ENCODE measurements at places on chromosomes 4 and X. TPM values are rescaled to one million over a fixed set of nuclear protein-coding genes. Genes with fewer than 3 reads are reported as not detected.

GRCh38 chr4:8401665-8402064 lies 38.9 kb downstream of the ACOX3 start:
- DNase-seq = no peak

DNA sequence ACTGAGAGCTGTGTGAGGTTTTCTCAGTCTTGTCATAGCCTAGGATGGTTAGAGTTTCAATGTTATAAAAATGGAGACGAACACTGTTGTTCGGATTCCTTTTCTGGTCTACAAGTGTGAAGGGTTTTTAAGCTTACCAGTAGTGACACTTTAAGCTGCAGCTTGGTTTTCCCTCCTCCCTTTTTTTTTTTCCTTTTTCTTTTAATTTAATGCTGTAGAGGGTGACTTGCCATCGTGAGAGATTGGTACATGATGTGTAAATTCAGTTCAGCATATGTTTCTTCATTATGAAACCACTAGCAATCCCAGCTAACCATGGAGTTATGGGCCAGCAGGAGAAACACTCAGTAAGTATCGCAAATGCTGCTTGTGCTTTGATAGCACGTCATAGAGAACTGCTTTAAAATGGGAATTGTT lies 165.0 kb downstream of the RAPGEF2 start:
- peak; percentile 31 for DNase-seq

The SPANXB1 gene
- polyA plus RNA-seq = not detected

The TECRL gene
- 22.0 TPM for polyA plus RNA-seq

- DNase-seq = peak; percentile 91
These were observed 142.0 kb upstream of the RBPJ start for GRCh38 chr4:26178854-26179253.

- peak; percentile 4 for DNase-seq
These were observed 19.7 kb upstream of the NWD2 start for GRCh38 chr4:37224854-37225253.

The PROM1 gene
- 54.0 TPM for polyA plus RNA-seq

The PPBP gene
- 8.2 TPM for polyA plus RNA-seq

The SSX5 gene
- not detected for polyA plus RNA-seq

The SSX4B gene
- polyA plus RNA-seq = not detected

DNA sequence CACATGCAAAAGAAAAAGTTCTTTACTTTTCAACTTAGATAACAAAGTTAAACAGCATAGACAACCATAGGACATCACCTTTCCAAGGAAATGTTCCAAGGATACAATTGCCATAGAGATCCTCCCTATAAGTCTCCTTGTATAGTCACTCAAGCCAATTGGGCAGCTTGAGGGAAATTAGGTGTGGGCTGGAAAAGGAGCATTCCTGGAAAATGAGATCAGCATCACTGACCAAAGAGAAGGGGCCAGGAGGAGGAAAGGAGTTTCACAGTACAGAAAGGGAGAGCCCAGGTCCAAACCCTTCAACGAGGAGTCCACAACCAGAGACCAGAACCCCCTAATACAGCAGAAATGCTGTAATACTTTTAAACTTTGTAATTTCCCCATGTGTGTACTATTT lies 91.5 kb upstream of the PPARGC1A start:
- peak; percentile 44 for DNase-seq

- no peak for DNase-seq
These were observed 30.4 kb downstream of the ARHGEF6 start for GRCh38 chrX:136750364-136750763.

GRCh38 chrX:16433021-16433420 lies 216.9 kb upstream of the S100G start:
- no peak for DNase-seq

GRCh38 chr4:84417997-84418709 lies 80.9 kb downstream of the NKX6-1 start:
- DNase-seq = no peak

The SSX4 gene
- not detected for polyA plus RNA-seq

DNA sequence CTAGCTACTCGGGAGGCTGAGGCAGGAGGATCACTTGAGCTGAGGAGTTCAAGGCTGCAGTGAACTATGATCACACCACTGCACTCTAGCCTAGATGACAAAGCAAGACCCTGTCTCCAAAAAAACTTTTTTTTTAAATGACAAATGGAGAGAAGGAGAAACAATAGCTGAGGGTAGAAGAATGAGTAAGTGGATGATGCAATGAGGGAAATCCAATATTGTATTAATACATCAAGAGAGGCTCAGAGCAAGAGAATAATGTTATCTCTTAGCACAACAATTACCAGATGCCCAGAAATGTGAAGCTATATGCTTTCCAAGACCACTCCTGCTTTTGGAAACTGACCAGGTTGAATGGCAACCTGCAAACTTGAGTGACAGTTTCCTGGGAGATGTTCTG lies 19.9 kb upstream of the GPR173 start:
- no peak for DNase-seq

The CXXC4 gene
- polyA plus RNA-seq = 1.9 TPM

The MTM1 gene
- 4.5 TPM for polyA plus RNA-seq

The NLRP2B gene
- polyA plus RNA-seq = not detected

The RXFP1 gene
- 0.17 TPM for polyA plus RNA-seq

DNA sequence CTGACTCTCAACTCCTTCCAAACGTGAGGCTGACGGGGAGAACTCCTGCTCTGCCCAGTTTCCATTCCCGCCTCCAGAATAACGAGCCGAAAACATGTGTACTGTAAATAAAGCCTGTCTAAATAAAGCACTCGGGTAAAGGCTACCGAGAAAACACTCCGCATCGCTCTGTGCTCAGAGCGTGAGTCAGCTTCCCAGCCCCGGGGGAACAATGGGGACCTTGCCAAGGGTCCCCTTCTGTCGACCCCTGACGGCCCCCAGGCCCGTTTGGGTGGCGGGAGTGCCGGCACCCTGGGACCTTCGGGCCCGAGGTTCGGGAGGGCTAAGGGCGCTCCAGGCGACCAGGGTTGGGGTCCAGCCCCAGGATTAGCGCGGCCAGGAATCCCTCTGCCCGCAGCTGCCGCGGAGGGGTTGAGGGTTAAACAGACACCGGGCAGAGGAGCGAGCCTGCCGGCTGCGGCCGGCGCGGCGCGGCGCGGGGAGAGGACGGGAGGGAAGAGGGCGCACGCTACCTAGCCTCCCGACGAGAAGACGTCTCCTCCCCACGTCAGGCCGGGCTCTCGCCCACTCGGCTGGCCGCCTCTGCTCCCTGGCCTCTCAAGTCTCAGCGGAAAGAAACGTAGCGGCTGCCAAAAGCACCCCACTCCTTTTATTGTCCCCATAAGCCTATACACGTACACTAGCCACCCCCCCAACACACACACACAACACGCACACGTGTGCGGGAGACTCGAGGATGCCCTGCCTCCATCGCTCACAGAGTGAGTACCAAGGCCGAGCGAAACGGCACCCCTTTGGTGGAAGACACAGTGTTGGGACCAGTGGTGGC lies 85.5 kb downstream of the BCOR start:
- peak; percentile 86 for DNase-seq

The PAGE2B gene
- 0.28 TPM for polyA plus RNA-seq

The AFP gene
- 11.5 TPM for polyA plus RNA-seq

- no peak for DNase-seq
These were observed 10.9 kb downstream of the ASB5 start for GRCh38 chr4:176258135-176258534.

DNA sequence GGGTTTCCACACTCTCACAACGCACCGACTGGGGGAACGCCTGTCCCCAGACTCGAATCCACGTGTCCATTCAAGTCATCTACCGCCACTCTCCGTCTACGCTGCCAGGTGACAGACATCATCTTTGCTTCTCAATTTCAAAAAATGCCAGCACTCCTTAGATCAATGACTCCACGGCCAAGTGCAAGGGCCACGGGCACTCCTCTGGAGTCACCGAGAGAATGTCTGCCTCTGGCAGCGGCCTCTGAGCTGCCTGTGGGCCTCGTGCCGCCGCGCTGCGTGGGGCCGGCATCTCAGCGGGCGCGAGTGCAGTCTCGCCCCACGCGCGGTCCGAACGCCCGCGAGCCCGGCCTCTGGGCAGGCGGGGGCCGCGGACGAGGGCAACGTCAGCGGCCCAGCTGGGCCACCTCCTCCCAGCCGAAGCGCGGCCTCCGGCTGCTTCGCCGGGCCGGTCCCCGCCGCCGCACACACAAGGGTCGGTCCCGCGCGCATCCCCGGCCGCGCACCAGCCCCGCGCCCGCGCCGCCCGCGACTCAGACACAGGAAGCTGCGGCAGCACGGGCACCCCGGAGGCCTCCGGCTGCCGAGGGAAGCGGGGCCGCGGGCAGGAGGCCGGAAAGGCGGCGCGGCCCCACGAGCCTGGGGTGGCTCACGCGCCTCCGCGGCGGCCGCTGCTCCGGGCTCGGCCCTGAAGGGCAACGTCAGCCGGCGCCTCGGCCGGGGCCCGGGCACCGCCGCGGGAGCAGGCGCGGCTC lies 450 bp downstream of the ACSL1 start:
- DNase-seq = peak; percentile 47

The IL2RG gene
- 1.9 TPM for polyA plus RNA-seq
